ENCODE measurements at places on chromosomes 12 and 14.
A peak's percentile ranks its signal among the peaks of the same experiment; 100 is the strongest.

DNA sequence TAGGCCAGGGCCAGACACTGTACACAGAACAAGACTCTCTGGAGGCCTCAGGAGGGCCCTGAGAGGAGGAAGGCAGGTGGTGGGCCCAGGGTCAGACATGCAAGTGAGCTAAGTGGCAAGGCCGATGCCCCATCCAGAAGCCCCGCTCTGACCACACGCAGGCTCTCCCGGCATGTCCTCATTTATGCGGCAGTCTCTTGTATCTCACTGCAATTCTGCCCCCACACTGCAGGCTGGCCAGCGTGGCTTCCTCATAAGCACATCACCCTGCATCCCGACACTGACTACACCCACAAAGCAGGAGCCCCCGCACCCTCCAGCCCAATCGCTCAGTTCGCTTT is 17.5 kb downstream of the SSH1 start:
- DNase-seq: no peak

DNA sequence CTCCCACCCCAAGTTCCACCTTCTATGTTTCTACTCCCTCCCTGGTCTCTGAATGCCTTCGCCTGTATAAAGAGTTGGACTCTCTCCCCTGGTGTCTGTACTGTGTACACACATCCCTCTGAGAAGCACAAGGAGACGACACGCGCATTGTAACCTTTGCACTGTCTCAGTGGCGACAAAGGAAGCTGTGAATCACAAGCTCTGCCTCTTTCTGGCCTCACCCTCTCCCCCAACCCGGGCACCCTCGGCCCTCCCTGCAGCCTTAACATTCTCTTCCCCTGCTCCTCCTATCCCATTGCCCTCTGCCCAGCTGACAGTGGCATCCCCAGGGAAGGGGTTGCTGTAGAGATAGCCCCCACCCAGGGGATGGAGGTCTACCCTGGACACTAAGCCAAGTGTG is 2.5 kb upstream of the SMARCD1 start:
- DNase-seq: no peak

- DNase-seq: no peak
Measured at GRCh38 chr12:119178544-119179334, at the start of gene HSPB8. Gene HSPB8 (plus strand): TSS chr12:119178931. CDS start chr12:119179313, 382 bp downstream.

- no peak for DNase-seq
Measured at GRCh38 chr12:6202304-6202703, 2.1 kb downstream of the CD9 start.

- DNase-seq: no peak
Measured at GRCh38 chr12:31950088-31950487, 9.1 kb upstream of the RESF1 start.

DNA sequence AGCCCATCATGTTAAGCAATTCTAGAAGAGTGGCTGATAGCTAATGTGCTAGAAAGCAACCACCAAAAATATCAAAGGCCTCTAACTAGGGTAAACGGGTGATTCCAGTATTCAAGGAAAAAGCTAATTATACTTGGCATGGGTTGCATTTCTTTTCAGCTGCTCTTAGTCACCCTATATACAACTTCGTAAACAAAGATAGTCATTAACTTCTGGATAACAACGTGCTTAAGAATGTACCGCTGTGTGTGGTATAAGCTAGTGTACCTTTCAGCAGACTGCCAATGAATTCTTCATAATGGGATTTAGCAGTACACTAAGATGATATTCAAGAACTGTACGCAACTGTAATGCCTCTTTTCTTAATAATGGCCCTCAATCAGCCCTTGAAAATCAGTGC is 42.2 kb upstream of the SLC6A13 start:
- DNase-seq: no peak

DNA sequence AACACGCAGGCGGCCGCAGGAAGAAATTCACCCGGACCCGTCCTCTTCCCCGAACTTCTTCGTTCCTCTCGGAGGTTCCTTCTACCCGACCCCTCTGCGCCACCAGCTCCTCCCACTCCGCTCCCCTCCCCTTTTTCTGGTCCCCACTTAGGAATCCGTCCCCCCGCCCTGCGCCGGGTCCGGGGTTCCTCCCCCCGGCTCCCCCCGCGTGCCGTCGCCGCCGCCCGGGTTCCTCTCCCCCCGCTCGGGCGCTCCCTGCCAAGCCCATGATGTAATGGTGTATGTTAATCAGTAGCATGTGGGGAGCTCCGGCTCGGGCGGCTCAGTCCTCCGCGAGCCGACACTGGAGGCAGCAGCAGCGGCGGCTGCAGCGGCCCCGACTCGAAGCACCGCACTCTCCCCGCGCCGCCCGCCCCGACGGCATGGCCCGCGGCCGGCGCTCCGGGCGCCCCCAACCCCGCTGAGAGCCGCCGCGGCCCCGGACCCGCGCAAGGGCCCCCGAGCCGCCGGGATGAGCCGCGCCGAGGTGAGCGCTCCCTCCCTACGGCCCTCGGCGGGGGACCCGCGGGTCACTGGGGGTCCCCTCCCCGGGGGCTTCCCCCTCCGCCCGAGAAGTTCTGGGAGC is 1.0 kb upstream of the SAMD4A start:
- peak; percentile 69 for DNase-seq

- DNase-seq: no peak
Measured at GRCh38 chr12:113880988-113881962, 84.8 kb downstream of the RBM19 start.

GRCh38 chr14:80105488-80105994 is 105.8 kb downstream of the DIO2 start:
- no peak for DNase-seq

DNA sequence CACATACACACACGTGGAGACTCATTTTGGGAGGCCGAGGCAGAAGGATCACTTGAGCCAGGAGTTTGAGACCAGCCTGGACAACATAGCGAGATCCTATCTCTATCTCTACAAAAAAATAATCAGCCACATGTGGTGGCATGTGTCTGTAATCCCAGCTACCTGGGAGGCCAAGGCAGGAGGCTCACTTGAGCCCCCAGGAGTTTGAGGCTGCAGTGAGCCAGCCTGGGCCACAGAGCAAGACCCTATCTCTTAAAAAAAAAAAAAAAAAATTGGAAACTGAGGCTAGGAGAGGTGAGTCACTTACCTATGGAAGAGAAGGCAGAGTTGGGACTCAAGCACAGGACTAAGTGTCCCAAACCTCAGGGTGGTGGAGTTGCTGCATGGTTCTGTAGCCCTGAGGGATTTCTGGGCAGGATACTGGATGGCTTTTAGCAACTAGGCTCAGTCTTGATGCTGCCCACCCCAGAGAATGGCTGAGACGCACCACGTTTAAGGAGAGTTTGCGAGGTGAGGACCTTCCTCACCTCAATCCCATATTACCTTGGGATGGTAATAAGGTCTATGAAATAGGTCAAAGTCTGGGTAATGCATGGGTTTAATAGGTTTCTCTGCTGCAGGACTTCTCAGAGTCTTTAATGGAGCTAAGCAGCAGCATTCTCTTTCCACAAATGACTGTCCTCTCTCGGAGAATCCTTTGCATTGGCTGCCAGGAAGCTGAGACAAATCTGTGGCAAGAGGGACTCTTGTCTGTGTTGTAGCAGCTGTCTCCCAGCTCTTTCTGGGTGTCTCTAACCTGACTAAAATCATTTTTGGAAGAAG is 35.6 kb downstream of the SH2B3 start:
- no peak for DNase-seq

DNA sequence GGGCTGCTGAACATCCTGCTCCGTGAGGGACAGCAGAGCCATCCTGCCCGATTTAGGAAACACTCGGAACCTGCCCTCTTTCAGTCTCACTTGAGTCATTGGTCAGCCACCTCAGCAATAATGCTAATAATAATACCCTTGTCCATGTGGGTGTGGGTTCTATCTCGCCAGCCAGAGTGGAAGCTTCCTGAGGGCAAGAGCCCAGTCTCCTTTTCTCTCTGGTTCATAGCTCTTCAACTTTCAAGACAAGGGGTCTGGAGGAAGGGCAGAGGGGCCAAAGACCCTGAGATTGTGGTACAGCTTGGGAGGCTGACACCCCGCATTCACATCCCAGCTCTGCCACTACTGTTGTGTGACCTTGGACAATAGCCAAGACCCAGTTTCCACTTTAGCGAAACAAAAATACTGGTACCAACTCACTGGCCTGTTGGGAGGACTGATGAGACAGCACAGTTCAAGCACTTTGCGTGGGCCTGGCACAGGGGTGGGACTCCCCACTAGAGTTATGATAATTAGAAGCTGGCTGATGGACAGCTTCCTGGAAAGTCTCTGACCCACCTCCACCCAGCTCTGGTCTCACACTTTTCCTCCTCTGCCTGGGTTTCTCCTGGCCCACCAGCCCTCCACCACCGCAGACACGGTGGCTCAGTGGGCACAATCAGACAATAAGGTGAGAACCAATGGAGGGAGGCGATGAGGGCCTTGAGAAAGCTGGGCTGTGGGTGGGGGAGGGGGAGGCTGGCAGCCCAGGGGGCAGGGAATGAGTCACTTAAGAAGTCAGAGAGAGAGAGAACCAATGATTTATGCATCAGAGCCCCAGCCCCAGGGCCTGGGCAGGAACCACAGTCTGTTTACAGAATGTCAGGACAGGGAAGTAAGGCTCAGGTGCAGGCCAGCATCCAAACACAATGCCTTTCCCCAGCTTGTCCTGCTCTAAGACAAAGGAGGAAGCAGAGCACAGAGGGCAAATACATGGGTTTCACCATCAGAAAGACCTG is 9.6 kb downstream of the FAIM2 start:
- DNase-seq: no peak

GRCh38 chr12:109910969-109911348 is 10.9 kb downstream of the TCHP start:
- no peak for DNase-seq

- DNase-seq: no peak
Measured at GRCh38 chr12:127113945-127114344, 1153.0 kb upstream of the TMEM132C start.
